ENCODE measurements at places on chromosomes 2 and 18. TPM values are rescaled to one million over a fixed set of nuclear protein-coding genes. Genes with fewer than 3 reads are reported as not detected.

GREB1 gene
- 3.7 TPM for total RNA-seq

UCN gene
- 1.2 TPM for total RNA-seq

ASIC4 gene
- total RNA-seq, result 2.9 TPM

VSNL1 gene
- total RNA-seq, result 24.5 TPM

CD28 gene
- total RNA-seq, result 1.2 TPM

KCNS3 gene
- 1.6 TPM for total RNA-seq

UPP2 gene
- total RNA-seq, result 1.6 TPM

CNGA3 gene
- 1.2 TPM for total RNA-seq

CCL20 gene
- total RNA-seq, result not detected

DNA sequence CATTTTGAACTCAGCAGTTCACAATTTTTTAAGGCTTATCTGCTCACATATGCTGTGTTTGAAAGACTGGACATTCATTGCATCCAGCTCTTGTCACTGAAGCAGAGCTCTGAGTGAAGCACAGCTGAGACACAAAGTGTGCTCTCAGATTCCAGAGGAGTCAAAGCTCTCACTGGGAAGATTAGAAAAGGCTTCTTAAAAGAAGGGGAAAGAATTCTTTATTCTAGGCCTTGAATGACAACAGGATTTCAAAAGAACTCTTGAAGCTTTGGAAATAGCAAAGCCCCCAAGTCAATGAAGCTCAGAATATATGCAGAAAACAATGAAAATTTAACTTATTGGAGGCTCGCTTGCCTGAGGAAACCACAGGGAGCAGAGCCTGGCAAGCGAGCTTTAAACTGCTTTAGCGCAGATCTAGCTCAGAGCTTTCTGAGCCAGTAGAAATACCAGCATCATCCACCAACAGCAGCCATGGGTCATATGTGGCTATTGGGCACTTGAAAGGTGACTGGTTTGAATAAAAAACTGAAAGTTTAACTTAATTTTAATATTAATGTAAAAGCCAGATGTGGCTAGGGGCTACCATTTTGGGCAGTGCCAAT lies 369.7 kb downstream of the OSR1 start:
- DNase-seq, result no peak

DNA sequence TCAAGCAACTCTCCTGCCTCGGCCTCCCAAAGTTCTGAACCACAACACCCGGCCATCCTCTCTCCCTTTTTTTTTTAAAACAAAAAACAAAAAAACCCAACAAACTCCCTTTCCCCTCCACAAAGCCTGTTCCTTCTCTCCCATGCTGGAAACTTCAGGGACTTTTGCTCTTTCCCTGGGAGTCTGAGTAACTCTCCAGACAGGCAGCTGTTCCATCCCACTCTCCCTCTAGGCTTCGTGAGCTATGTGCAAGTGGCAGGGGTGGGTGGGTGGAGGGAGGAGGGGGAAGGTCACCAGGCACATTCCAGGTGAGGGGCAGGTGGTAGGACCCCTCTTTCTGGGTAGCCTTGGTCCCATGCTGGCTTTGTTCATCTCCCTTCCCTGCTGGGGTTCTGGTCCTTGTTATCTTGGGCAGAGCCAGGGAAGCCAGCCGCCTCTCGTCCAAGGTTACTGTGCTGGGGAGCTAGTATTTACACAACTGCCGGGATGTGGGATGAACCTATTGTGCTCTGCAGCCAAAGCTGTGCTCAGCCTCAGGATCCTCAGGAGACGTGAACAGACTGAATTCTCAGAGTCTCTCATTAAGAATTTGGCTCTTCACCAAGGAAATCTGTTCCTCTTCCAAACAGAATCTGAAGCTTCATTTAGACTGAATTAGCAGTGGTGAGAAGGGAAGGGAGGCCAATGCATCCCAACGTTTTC lies 106.9 kb downstream of the LIPG start:
- DNase-seq, result no peak

- no peak for DNase-seq
These were observed 13.3 kb downstream of the RIF1 start for GRCh38 chr2:151422917-151423439.

DNA sequence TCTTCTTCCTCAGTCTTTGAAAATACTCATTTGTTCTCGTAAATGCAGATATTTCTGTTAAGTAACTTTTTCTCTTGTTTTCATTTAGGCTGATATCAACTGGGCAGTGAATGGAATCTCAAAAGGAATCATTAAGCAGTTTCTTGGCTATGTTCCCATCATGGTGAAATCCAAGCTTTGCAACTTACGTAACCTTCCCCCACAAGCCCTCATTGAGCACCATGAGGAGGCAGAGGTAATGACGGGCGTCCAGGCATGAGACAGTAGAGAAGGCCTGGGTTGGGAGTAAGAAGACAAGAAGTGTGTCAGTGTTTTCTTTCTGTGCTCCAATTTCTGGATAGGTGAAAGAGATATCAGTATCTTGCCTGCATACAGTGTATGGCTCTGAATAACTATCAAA lies 5.1 kb downstream of the POLR1B start:
- no peak for DNase-seq

DNA sequence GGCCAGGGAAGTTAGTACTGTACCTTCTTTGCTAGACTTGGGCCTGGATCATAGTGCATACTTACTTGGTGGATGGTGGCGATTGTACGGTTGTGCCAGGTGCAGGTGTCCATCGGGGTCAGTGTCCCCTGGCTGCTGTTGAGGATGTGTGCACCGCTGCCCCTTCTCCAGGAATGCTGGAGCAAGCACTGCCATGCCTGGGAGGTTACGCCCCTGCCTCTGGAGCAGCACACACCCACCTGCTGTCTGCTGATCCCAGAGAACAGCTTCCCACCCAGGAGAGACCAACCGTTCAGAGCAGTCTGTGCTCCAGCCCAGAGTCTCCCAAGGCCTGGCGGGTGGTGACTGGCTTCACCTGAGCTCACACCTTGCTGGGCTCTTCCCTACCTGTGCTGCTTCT lies 286.8 kb upstream of the HS6ST1 start:
- no peak for DNase-seq

DNA sequence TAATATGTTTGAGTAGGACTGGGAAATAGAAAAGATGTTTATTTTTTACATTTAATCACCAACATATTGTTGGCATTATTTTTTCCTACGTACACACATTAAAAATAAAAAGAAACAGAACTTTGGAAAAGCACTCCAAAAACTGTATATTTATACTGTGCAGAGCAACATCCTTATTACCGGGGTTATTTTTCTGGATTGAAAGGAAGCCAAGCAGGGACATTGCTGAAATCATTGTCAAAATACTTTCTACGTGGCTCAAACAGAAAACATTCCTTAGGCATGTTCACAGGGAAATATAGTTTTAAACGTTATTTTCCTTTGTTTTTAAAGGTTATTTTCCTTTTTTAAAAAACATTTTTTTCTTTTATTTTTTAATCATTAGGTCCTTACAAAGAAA lies 315.0 kb upstream of the SMIM21 start:
- no peak for DNase-seq

GRCh38 chr2:57759822-57760300 lies 286.7 kb upstream of the VRK2 start:
- peak; percentile 46 for DNase-seq

DNA sequence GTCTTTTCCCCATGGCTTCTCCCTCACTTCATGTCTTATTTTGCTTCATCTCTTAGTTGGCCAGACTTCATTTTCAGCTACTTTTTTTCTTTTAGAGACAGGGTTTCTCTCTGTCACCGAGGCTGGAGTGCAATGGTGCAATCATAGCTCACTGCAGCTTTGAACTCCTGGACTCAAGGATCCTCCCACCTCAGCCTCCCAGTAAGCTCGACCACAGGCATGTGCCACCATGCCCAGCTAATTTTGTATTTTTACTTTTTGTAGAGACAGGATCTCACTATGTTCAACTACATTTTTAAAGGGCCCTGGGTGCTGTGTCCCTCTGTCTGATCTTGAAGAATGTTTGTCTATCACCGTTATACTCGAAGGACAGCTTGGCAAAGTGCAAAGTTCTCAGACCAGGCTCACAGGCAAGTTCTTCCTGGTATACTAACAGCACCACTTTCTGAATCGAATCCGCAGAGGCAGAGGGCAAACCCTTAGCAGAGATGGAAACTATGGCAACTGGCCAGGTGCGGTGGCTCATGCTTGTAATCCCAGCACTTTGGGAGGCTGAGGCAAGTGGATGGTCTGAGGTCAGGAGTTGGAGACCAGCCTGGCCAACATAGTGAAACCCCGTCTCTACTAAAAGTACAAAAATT lies 60.9 kb downstream of the SOWAHC start:
- no peak for DNase-seq

GRCh38 chr2:19549821-19550220 lies 191.4 kb upstream of the OSR1 start:
- DNase-seq, result no peak

DNA sequence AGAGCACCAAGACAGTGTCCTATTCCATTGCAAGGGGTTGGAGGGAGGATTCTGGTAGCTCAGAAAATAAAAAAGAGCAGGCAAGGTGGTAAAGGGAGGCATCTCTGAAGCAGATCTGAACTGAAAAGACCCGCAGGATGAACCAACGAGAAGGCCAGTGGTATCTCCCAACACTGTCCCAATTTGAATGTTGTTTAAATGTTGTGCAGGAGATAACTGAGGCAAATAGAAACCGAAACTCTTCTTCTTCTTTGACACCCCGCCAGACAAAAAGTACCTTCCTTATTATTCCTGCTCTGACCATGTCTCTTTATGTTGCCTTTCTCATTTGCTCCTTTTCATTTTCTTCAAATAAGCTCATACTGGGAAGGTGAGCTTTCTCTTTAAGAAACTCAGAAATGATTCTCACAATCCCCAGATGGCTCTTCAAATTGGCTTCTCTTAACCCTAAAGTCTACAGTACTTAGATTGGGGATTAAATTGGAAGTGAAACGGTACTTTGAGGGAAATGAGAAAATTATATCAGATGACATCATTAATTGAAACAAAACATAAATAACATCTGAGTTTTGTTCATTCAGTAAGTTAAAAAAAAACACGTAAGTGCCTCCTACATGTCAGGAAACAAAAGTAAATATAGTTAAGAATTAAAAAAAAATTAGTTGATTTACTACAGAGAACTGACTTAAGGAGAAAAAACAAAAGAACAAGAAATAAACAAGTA lies 143.6 kb downstream of the WDPCP start:
- DNase-seq, result no peak

- DNase-seq, result no peak
These were observed 379.4 kb downstream of the SETBP1 start for GRCh38 chr18:45060102-45060501.

DNA sequence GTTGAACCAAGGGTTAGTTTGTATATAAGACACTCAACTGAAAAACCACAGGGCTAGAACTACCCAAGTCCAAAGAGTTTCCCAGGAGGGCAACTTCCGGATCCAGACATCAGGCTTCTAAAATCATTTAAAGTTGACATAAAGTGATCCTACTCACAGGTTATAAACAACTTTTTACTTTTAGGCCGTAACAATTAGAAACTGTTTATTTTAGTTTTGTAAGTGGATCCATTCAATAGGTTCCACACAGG lies 454.6 kb downstream of the MEIS1 start:
- no peak for DNase-seq

- DNase-seq, result no peak
These were observed 93.8 kb upstream of the ZBTB14 start for GRCh38 chr18:5389356-5389755.

DNA sequence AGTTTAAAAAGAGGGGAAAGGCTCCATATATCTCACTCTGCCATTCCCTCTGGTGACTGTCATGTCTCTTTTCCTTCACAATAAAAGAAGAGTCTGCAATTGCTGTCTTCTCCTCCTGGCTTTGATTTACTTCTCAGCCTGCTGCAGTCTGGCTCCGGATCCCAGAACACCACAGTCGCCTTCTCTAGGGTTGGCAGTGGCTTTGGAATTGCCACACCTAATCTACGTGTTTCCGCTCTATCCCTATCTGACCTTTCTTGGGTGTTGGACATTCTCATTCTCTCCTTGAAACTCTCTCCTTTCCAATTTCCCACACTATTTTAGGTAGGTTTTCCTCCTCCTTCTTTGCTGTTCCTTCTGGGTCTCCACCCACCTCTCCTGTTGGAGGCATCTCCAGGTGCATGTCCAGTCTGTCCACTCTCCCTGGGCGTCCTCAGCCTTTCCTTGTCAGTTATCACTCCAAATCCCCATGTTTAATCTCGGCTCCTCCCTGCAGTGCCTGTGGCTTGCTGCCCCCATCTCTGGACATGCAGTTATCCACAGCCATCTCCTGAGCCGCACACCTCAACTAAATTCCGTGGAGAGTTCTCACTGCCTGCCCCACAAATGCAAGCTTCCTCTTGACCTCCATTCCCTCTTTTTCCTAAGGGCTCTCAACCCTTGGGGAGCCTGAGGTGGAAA lies 112.8 kb downstream of the KCTD1 start:
- DNase-seq, result no peak

GRCh38 chr2:18834341-18834740 lies 245.0 kb upstream of the NT5C1B start:
- no peak for DNase-seq

DNA sequence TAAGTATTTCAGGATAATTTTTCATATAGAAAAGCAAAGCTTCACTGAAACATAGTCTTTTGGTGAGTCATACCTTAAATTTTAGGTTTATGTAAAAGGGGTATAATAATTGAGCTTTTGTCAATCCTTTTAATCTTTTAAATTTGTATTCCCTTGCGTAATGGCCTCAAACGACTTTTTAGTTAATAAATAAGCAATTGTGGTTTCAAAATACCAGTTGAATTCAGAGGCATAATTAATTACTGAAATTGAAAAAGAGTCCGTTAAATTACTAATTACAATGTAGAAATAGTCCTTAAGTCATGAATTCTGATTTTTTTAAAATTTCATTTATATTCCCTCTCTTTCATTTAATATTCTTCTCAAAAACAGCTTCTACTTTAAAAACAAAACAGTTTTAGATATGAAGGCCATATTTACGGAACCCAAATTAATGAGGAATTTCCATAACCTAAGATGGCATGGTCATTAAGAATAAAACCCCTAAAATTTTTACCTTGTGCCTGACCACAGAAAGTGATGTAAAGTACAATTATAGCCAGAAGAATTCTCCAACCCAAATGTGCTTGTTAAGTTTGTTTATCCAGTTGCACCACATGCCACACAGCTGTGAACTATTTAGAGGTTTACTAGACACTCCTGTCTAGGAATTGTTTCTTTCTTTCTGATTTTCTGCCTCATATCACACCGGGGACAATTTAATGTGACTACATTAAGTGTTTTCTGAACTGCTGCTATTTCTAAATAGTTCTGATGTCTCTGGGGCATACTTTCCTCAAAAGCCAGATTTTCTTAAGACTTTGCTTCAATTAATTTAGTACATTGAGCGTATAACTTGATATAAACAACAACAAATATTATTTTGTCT lies 60.7 kb upstream of the ITGA4 start:
- no peak for DNase-seq

Measured in frontal cortex (tissue), 4 donors.